Fibroblast of the aortic adventitia (primary cell): ENCODE measurements at places on chromosomes 12 and 14. TPM values are rescaled to one million over a fixed set of nuclear protein-coding genes. Genes with fewer than 3 reads are reported as not detected.

KRT74 gene
- not detected in 2 replicates for total RNA-seq

CACNB3 gene
- 16.1 and 27.7 TPM in 2 replicates for total RNA-seq

IRAK4 gene
- total RNA-seq = 31.9 and 47.1 TPM in 2 replicates

WNT1 gene
- total RNA-seq = not detected in 2 replicates

PRORP gene
- total RNA-seq = 8.9 and 36.2 TPM in 2 replicates

CDKL1 gene
- 7.3 and 66.6 TPM in 2 replicates for total RNA-seq

ASCL1 gene
- not detected in 2 replicates for total RNA-seq

OR6C2 gene
- not detected in 2 replicates for total RNA-seq

GDF3 gene
- not detected in 2 replicates for total RNA-seq

CAPZA3 gene
- total RNA-seq = not detected in 2 replicates

DEGS2 gene
- 0.16 TPM in 1 of 2 replicates, not detected in the other for total RNA-seq
